ENCODE measurements at places on chromosomes 11 and 22. TPM values are rescaled to one million over a fixed set of nuclear protein-coding genes. Genes with fewer than 3 reads are reported as not detected.

GRCh38 chr22:27003297-27003696 is 345.9 kb downstream of the MIAT start:
- no peak for DNase-seq

DNA sequence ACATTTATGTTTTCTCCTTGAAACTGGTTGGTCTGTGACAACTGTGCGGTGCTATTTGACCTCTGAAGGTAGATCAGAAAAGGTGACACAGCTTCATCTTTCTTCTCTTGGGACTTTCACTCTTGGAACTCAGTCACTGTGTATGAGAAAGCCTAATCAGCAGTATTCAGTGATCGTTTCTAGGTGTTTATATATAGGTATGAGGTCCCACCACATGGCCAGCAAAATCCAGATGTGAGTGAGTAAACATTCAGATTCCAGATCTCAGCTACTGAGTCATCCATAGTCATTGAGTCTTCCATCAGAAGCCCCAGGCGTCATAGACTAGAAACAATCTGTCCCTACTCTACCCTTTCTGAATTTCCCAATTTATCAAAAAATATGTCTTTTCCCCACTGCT is 117.3 kb upstream of the CTSC start:
- DNase-seq, result peak; percentile 75

DNA sequence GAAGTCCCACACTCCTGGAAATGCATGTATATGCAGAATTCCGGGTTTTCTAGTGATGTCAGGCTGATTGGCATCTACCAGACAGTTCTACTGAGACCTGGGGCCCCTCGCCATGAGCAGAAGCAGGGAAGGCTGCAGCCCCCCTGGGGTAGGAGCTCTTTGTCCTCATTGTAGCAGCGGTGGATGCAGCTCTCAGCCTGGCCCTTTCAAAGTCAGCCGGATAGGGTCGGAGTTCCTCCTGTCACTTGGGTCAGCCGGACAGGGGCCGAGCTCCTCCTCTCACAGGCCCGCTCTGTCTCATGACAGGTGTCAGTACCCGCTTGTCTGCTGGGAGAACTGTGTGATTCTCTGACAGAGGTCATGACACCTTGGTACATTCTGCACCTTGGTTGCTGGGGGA is 30.0 kb downstream of the MRGPRD start:
- no peak for DNase-seq

DNA sequence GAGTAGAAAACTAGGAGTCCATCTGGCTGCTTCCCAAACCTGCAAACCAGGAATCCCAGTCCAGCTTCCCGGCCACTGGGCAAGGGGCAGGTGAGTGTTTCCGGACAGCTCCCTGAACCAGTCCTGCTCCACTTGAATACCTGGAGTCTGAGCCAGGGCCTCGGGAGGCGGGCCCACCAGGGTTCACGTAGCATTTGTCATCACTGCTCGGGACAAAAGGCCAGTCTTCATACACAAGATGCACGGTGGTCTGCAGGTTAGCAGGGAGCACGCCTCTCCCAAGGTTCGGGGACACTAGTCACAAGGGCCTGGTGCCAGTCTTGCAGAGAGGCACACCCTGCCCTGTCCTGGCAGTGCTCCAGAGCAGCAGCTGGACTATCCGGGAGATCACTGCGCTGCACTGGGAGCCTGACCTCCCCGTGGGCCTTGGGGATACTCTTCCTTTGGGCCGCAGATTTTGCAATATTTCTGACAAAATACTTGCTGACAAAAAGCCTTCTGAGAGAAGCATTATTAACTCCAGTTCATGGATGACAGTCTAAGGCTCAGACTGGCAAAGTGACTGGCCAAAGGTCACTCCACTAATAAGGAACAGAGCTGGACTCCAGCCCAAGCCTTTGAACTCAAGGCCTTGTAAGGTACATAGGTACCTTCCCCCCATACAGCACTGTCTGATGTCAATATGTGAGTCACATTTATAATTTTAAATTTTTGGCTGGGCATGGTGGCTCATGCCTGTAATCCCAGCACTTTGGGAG is 25.1 kb downstream of the CD6 start:
- DNase-seq, result no peak

- peak; percentile 8 for DNase-seq
These were observed 53.1 kb downstream of the SHANK2 start for GRCh38 chr11:71199226-71199820.

DNA sequence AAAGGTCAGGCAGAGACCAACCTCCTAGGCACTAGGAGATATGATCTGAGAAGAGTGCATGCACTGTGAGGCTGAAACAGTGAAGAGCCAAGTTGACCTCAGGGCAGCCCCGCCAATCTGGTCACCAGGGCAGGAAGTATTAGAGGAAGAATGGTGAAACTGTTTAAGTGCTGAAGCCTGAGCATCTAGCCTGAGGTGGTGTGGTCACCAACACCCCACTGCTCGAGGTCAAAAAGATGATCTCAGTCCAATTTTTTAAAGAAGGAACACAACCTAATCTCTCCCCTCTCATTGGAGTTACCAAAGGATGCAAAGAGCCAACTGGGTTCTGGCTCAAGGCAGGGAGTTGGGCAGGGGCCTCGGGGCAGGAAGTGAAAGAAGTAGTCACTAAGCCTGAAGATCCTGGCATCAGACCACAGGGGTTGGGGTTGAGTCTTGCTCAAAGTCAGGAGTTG is 4.0 kb downstream of the APBB1 start:
- DNase-seq, result no peak

DNA sequence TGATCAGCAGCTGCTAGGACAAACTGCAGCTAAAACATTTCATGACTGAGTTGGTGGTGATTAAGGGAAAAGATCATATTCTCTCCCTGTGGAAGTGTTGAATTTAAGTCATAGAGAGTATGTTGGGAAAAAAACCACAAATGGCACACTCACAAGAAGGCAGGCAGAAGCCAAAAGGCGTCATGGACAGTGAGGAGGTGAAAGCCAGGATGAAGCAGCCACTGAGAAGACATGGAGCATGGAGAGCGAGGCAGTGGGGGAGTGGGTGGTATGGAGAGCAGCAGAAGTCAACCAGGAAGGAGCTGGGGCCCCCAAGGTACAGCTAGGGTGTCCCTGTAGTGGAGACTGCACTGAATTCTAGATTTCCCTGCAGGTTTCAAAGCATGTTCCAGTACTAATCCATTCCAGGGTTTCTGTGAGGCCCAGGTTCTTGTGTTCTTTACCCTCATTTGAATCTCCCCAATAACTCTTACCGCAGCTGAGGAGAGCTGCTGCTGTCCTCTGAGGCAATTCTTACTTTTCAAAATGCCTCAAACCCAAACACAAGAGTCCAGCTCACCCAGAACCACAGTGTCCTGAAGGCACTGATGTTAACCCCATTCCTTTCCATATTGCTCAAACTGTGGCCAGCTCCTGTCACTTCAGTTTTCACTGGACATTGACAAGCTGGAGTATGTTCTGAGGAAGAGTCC is 191.8 kb upstream of the E2F8 start:
- peak; percentile 87 for DNase-seq

- DNase-seq, result no peak
These were observed 28.5 kb upstream of the CD82 start for GRCh38 chr11:44536788-44537516.

GRCh38 chr11:62931499-62932278 is 10.5 kb upstream of the CHRM1 start:
- no peak for DNase-seq

GRCh38 chr11:119099711-119100110 is 1.9 kb downstream of the DPAGT1 start:
- no peak for DNase-seq

DNA sequence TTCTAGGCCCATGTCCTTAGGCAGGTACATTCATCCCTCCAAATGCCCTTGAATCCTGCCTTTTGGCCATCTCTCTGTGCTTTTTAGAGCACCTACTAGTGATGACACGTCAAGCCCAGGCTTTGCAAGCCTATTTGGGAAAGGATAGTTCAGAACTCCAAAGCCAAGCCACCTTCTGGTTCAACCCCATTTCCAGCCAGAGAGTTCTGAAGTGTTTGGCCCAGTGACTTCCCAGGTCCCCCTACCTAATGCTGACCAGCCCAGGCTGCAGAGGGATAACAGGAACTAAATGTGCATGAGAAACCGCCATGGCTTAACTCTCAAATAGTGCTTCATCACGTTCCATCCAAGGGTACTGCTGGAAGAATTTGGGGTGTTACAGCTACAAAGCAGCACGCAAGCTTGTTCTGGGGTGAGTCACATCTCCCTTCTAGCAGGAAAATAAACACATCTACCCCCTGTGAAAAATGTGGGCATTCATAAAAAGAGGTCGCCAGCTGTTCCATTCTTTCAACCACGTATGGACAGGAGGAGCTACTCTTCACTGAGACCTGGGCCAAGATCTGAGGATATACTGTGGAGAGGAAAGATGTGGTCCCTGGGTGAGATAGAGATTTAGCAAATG is 2.0 kb upstream of the FXYD6 start:
- no peak for DNase-seq

DNA sequence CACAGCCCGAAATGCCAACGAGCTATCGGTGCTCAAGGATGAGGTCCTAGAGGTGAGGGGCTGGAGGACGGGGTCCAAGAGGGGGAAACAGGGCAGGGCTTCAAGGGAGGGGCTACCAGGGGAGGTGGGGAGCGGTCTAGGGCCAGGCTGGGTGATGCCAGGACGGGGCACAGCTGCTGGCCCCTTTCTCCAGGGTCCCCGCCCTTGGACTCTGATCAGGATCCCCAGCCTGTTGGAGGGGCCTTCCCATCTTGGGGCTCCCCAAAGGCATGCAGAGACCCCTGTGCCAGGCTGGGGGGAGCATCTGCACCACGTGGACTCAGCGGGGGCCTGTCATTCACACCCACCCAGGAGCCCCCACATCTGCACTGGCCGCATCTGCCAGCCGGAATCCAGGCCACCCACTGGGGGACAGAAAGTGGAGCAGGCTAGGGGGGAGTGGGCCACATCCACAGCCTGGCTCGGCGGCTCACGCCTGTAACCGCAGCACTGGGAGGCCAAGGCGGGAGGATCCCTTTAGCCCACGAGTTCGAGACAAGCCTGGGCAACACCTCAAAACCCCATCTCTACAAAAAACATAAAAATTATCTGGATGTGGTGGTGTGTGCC is 18.9 kb downstream of the EPS8L2 start:
- DNase-seq, result no peak

- no peak for DNase-seq
These were observed 273.9 kb downstream of the NTM start for GRCh38 chr11:131644204-131644795.

- no peak for DNase-seq
These were observed 550.0 kb downstream of the MN1 start for GRCh38 chr22:27251563-27251962.

DNA sequence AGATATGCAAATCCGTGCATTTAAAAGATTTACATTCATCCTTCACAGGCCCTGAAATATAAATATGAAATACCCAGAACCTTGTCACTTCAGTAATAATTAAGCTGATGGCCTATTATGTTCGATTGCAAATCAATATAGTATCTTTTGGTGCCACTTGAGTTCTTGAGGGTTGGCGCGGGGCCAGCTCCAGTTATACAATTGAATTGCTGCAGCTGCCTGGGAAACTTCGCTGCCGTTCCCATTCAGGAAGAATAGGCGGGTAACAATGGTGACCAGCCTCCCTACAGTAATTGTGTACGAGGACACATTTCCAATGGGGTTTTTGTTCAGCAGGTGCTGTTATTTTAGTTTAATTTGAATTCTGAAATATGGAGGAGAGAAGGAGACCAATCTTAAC is 451.2 kb downstream of the INSC start:
- no peak for DNase-seq

DNA sequence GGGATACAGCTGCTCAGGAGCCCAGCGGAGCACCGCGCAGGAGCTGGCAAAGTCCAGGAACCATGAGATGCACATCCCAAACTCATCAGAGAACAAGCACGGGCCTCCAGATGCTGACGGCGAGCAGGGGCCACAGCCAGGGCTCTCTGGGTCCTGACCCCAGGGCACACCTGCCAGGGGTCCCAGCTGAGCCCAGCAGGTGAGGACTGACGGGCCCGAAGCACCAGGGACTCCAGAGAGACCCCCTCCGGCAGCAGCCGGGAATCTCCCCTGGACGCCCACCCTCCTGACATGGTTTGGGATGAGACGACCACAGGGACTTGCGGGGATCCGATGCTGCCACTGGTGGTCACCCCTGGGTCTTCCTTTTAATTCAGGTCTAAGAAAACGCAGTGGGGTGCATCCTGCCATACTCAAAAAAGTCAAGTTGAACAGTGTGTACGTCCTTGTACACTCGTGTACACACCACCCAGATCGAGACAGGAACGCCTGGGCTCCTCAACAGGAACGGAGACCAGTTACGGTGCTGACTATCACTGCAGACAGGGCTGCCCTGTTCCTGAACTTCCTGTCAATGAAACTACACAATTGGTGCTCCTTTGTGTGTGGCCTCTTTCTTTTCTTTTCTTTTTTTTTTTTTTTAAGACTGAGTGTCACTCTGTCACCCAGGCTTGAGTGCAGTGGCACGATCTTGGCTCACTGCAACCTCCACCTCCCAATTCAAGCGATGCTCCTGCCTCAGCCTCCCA is 21.9 kb downstream of the TTLL8 start:
- DNase-seq, result no peak

- peak; percentile 35 for DNase-seq
These were observed 11.9 kb downstream of the BAIAP2L2 start for GRCh38 chr22:38098410-38099249.

GRCh38 chr22:49583341-49583740 is 244.3 kb downstream of the BRD1 start:
- DNase-seq, result no peak

DNA sequence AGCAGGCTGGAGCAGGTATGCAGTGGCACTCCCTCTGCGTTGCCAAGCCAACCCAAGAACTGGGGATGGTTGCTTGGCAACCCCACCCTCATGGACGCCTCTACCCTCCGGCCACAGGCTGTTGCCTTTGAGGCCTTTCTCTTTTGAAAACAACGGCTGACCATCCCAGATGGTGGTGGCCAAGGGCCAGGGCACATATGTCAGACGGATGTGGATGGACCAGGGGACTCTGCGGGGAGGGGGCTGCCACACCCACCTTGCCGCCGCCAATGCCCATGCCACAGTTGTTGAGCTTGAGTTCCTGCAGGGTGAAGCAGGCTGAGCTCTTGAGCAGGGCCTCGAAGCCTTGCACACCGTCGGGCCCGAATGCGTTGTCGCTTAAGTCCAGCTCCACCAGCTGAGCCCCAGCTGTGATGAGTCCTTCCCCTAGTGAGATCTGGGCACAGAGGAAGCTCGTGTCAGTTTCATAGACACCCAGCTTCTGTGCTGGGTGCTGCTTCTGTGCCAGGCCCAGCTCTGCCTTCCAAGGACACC is 21.5 kb downstream of the RANGAP1 start:
- DNase-seq, result no peak

Gene MYRF
- 2.6 TPM for total RNA-seq

Gene TMEM191C
- total RNA-seq, result 1.7 TPM

Gene CCDC157
- 2.6 TPM for total RNA-seq

Gene PGM2L1
- 2.6 TPM for total RNA-seq

Gene FGF3
- not detected for total RNA-seq

Gene IRAG1
- total RNA-seq, result 66.0 TPM

Gene ZP1
- total RNA-seq, result not detected

Gene TSPAN18
- 0.64 TPM for total RNA-seq

Gene OR51E2
- total RNA-seq, result 1.9 TPM

Gene NXPE2
- total RNA-seq, result not detected

Data from fibroblast of villous mesenchyme (primary cell).